OCI-LY7 (cell line): ENCODE measurements at places on chromosomes 13 and 19. TPM values are rescaled to one million over a fixed set of nuclear protein-coding genes. Genes with fewer than 3 reads are reported as not detected.

The ZNF649 gene
- total RNA-seq: 2.4 and 3.6 TPM in 2 replicates

The FAM83E gene
- 3.0 and 5.6 TPM in 2 replicates for total RNA-seq

The IL27RA gene
- total RNA-seq: 6.0 and 9.0 TPM in 2 replicates

The IL11 gene
- total RNA-seq: 0.46 and 0.55 TPM in 2 replicates

The CABP5 gene
- total RNA-seq: not detected in 2 replicates

The ZNF486 gene
- total RNA-seq: 0.08 and 0.09 TPM in 2 replicates

The NTF4 gene
- not detected in 2 replicates for total RNA-seq

The CNN2 gene
- total RNA-seq: 126 and 127 TPM in 2 replicates

The CCDC194 gene
- total RNA-seq: 8.5 and 8.8 TPM in 2 replicates

The HSPBP1 gene
- 31.9 and 38.7 TPM in 2 replicates for total RNA-seq

The ZNF382 gene
- total RNA-seq: 2.1 and 3.2 TPM in 2 replicates

The LCP1 gene
- total RNA-seq: 546 and 565 TPM in 2 replicates

The ZNF83 gene
- total RNA-seq: 47.2 and 66.8 TPM in 2 replicates

The SYNGR4 gene
- total RNA-seq: 1.0 and 1.2 TPM in 2 replicates

The FTL gene
- total RNA-seq: 438 and 467 TPM in 2 replicates
